ENCODE measurements at places on chromosomes 12 and 14.

DNA sequence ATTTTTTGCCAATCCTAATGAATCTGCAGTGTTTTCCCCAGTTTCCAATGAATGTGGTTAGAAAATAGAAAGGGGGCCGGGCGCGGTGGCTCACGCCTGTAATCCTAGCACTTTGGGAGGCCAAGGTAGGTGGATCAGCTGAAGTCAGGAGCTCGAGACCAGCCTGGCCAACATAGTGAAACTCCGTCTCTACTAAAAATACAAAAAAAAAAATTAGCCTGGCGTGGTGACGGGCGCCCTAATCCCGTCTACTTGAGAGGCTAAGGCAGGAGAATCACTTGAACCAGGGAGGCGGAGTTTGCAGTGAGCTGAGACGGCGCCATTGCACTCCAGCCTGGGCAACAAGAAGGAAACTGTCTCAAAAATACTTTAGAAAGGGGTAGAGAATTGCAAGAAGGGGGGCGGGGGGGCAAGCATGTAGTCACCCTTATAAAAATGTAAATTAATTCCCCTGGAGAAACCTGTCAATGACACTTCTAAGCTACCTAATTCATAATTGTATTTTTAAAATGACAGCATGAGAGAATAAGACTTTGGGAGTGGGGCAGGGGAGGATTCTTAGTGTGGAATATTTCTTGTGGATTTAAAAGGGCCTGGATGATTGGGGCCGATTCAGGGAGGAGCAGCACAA, 1.7 kb downstream of the KLHDC2 start:
- DNase-seq = no peak

DNA sequence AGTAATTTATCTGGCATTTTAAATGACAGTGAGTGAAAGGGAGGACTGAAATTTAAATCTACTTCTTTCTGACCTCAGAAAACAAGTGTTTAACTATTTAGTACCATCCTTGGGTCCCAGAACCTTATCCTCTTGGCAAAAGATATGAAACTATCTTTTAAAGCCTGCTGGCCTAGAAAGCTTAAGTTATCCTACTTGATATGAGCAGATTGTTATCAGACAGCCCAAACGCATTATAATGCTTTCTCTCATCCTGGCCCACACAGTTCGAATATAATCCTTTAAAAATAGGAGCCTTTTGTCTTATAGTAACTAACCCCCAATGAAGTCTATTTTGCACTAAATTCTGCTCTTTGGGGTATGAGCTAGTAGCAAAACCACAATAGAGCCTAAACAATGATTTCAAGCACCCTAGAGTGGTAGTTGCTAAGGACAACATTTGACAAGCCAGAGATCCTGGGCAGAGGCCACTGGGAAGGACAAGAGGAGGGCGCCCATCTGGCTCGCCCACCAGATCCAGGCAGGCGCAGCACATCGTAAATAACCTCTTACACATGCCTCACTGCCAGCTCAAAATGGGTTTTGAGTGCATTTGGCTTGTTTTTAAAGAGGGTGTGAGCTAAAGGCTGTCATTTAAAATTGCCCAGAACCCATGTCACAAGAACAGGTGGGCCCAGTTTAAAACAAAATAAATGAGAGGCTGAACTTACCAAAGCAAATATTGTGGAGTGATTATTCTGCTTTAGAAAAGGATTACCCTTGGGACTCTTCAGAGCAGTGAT, 37.7 kb upstream of the CRY1 start:
- no peak for DNase-seq

GRCh38 chr12:57129321-57129842, 1.1 kb downstream of the LRP1 start:
- no peak for DNase-seq

- no peak for DNase-seq
Measured at GRCh38 chr12:85007836-85008235, 28.2 kb downstream of the TSPAN19 start.

GRCh38 chr14:96166461-96167223, 38.0 kb upstream of the BDKRB2 start:
- DNase-seq = no peak

DNA sequence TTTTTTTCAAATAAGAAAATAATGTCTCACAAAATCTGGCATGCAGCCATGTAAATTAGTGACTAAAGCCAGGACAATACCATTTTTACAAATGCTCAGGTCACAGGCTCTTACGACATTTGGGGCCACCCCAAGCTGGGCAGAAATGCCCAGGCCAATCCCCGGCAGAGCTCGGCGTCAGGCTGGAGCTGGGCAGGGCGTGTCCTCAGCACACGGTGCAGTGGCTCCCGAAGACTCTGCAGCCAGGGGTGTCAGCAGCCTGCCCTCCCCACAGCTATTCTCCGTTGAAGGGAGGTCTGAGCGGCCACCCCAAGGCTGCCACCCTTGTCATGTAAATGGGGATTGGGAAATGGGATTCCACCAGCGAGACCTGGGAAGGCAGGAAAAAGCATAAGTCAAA, 158.6 kb downstream of the DICER1 start:
- DNase-seq = no peak

DNA sequence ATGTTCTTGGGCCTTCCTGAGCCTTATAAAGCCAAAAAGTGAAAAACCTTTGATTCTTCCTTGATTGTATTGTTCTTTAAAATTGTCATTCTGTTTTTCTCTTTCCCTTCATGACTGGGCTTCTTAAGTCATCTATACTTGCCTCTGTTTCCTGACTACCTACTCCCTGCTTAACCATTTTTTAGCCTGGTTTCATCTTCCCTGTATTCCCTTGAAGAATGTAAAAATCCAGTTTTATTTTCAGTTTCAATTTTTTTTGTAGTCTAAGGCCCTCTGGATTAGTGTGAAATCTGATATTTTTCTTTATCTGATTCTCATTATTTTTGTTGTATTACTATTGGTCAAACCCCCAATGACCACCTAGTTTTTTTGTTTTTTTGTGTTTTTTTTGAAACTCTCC, 46.3 kb downstream of the APAF1 start:
- DNase-seq = no peak

- no peak for DNase-seq
Measured at GRCh38 chr12:93743999-93744689, 67.0 kb downstream of the CRADD start.

GRCh38 chr12:68780731-68781130, 27.2 kb upstream of the MDM2 start:
- DNase-seq = no peak

GRCh38 chr12:12704593-12705230, 8.7 kb upstream of the GPR19 start:
- DNase-seq = no peak

- DNase-seq = no peak
Measured at GRCh38 chr14:67918838-67919237, 99.3 kb downstream of the RAD51B start.

DNA sequence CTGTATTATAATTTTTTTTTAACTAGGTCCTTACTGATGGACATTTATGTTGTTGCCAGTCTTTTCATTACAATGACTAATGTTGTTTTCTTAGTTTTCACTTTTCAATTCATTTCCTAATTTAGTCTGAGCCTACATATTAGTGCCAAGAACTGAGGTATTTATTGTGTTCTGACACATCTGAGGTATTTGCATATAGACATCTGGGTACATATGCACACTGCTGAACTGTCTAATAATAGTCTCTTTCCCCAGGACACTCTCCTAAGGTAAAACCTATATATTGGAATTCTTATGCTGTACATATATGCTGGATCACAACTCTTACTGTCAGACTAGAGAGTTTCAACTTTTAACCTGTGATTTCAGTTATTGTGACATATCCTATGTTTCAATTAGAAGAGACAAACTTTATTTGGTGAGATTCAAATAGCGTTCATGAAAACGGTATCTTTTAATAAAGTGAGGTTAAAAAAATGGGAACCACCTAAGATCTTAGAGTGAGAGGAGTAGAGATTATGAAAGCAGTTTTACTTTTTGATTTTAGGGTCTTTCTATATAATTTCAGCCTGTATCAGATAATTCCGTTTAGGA, 263.2 kb downstream of the RAD51B start:
- DNase-seq = no peak

DNA sequence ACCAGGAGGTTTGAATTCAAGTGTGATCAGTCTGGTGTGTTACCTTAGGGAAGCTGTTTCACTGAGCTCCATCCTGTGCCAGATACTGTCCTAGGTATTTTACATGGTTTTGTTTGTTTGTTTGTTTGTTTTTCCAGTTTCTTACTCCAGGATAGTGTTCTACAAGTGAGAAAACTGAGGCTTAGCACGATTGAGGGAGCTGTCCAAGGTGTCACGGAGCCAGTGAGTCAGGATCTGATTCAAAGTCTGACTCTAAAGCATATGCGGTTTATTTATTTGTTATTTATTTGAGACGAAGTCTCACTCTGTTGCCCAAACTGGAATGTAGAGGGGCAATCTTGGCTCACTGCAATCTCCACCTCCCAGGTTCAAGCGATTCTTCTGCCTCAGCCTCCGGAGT, 79.7 kb upstream of the GNG2 start:
- DNase-seq = no peak

- DNase-seq = no peak
Measured at GRCh38 chr12:65868133-65868705, 43.9 kb downstream of the HMGA2 start.

DNA sequence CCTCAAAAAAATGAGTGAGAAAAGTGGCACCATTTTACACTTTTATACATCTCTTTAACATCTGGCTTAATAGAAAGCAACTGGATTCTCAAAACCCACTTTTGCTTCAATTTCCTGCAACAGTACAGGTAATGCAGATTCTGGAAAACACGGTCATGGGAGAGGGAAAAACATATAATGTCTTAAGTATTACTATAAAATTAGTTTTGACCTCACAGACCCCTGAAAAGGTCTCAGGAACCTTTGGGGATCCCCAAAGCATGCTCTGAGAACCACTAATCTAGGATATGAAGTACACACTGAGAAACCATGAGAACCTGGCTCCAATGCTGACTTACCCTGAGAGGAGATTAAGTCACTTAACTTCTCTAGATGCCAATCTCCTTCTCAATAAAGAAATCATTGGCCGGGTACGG, 64.7 kb downstream of the PPP2R5E start:
- DNase-seq = no peak

DNA sequence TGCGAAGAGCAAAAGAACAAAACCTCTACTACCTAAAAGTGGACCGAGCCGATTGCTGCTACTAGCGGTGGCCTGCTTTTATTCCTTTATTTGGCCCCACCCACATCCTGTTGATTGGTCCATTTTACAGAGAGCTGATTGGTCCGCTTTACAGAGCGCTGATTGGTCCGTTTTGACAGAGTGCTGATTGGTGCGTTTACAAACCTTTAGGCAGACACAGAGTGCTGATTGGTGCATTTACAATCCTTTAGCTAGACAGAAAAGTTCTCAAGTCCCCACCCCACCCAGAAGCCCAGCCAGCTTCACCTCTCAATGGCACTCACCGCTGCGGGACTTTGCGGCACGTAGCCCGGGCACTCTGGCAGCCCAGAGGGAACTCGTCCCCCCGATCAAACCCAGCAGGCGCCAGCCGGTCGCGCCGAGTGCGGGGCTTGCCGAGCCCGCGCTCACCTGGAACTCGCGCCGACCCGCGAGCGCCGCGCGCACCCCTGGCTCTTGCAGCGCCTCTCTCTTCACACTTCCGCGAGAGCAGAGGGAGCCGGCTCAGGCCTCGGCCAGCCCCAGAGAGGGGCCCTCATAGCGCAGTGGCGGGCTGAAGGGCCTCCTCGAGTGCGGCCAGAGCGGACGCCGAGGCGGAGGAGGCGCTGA, 8.7 kb upstream of the FGD4 start:
- no peak for DNase-seq

GRCh38 chr12:46555406-46555852, 182.9 kb upstream of the SLC38A2 start:
- no peak for DNase-seq

DNA sequence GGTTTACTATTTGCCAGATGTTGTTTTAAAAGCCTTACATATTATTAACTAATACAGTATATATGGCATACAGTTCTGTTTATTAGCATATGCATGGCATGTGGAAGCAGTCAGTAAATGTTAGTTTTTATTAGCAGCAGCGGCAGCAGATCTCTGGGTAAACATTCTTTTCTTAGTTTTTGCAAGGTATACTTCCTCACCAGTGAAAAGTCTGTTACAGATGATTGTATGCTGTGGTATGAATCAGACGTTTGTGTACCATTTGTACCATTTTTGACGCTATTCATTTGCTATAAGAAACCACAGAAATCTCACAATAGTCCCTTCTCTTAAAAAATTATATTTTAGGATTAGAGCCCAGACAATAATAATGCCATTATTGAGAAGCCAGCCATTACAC, 17.8 kb downstream of the STK38L start:
- no peak for DNase-seq

DNA sequence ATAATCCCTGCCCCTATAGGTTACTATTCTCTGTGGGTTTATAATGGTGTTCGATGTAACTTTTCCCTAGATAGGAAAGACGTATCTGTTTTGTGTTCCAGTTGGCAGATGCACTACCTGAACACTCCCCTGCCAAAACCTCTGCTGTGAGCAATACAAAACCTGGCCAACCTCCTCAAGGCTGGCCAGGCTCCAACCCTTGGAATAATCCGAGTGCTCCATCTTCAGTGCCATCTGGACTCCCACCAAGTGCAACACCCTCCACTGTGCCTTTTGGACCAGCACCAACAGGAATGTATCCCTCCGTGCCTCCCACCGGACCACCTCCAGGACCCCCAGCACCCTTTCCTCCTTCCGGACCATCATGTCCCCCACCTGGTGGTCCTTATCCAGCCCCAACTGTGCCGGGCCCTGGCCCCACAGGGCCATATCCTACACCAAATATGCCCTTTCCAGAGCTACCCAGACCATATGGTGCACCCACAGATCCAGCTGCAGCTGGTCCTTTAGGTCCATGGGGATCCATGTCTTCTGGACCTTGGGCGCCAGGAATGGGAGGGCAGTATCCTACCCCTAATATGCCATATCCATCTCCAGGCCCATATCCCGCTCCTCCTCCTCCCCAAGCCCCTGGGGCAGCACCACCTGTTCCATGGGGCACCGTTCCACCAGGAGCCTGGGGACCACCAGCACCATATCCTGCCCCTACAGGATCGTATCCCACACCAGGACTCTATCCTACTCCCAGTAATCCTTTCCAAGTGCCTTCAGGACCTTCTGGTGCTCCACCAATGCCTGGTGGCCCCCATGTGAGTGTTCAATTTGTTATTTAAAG, 11.3 kb downstream of the MAPK1IP1L start:
- DNase-seq = no peak

- DNase-seq = no peak
Measured at GRCh38 chr12:130860311-130860710, 11.6 kb upstream of the RAN start.

DNA sequence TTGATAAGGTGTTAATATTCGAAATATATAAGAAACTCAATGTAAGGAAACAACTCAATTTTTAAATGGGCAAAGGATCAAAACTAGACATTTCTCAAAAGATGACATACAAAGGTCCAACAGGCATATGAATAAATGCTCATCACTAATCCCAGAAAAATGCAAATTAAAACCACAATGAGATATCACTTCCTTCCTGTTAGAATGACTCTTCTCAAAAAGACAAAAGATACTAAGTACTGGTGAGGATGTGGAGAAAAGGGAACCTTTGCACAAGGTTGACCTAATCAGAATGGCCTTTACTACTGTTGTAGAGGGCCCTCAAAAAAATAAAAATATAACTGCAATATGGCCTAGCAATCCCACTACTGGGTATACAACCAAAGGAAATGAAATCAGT, 383.4 kb downstream of the KCNH5 start:
- no peak for DNase-seq

All from stimulated activated CD4-positive, alpha-beta T cell treated with anti-CD3 and anti-CD28 coated beads, Interleukin-15, amount 100 ng/mL, for 1 hour (primary cell).